ENCODE measurements at places on chromosomes 2 and 18.

- DNase-seq = no peak
Measured at GRCh38 chr2:126808929-126809328, 89.8 kb upstream of the TEX51 start.

DNA sequence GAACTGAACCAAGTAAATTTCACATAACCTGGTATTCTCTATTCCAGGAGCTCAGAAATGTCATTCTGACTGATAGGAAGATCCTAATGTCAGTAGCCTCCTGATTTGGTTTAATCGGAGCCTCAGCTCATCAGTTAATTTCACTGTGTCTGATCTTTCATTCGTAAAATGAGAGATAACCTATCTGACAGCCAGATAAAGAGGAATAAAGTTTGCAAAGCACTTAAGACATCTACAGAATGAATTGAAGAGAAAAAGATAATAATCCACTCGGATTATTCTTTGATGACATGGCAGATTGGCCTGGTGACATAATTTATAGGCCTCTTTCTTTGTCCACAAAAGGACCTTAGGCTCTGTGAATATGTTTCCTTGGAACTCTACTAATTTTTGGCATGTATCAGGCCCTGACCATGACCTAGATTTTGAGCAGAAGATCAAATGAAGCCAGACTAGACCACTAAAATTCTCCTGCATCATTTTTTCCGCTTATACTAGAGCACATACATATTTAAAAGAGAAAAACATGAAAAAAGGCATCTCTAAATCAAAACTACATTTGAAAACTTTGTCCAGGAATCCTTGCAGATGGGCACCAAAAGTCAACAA lies 312.4 kb downstream of the MTX2 start:
- no peak for DNase-seq

DNA sequence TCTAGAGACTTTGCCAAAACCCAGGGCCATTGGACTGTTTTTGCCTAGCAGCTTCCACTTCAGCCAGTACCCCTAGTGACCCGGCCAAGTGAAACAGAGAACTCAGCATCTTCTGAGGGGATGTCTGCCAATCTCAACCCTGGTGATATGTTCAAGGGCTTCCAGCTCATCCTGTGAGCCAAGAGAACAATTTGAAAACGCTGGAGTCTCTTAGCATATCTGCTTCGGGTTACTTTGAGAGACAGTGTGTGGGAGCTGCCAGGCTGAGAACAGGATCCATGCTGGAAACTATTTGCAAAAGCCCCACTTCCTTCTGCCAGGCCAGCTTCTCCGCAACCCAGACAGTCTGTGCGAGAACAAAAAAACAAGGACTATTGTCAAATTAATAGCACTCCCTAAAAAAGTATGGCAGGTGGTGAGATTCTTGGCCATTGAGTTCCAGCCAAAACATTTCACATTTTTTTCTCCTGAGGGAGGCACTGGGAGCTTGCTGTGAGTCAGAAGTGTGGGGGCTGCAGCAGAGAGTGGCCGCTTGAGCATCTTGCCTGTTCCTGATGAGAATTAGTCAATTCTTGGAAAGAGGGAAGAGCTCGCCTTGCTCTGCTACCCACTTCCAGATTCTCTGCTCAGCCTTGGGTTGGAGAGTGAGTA lies 395.6 kb upstream of the TRIB2 start:
- no peak for DNase-seq

DNA sequence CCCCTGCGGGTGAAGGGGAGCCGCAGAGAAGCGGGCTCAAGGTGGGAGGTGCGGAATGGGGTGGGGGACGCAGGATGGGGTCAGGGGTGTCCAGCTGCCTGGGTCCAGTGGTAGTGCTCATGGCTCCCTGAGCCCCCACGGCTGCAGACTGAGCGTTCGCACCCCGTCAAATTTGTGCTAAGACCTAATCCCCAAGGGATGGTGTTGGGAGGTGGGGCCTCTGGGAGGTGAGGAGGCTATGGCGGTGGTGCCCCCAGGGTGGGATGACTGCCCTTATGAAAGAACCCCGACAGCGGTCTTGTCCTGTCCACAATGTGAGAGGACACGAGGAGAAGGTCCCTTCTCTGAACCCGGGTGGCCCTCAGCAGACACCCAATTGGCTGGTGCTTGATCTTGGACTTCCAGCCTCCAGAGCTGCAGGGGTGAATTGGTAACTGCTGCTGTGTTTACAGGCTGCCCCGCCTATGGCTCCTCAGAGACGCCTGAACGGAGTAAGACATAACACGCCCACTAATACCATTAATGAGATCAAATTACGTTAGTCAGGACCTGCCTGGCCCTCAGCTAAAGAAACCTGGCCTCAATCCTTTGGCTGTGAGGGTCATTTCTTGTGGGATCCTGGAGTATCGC lies 42.6 kb downstream of the PXDN start:
- no peak for DNase-seq

- no peak for DNase-seq
Measured at GRCh38 chr2:241961454-241961853, 91.9 kb downstream of the RTP5 start.

DNA sequence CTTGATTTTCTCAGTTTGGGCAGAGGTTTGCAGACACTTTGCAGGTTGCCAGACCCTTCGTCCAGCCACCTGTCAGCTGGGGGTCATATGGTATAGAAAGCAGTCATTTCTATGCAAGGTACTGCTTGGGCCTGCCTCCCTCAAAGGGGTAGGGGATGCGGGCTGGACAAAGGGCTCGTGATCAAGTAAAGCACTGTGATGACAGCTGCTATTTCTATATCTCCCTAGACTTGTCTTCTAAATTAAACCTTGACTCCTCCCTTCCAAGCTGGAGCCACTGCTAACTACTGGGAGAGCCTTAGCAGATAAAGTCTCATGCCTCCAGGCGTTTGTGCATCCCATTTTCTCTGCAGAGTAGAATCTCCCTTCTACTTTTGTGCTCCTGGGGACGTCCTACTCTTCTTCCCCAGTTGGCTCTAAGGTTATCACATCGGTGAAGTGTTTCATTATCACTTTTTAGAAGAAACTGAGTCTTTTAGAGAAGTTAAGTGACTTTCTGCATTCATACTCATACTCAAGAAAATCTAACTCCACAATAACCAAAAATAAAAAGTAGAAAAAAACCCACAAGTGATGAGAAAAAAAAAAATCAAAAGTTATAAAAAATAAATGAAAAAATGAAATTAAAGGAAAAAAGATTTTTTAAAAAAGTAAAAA lies 710 bp upstream of the XRCC5 start:
- DNase-seq = no peak

DNA sequence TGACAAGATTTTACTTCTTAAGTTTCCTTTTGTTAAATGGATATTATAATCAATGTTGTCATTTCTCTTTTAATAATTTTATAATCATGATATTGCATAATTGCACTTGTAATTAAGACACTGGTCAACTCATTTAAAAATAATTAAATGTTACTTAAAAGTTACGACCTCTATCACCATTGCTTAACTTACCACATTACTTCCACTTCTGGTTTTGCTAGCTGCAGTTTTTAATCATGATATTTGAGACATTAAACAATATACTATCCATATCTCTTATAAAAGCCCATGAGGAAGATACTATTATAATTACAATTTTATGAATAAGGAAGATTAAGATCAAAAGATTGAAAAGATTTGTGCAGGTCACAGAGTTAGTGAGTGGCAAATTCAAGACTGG lies 502.0 kb downstream of the RNF144A start:
- no peak for DNase-seq

- no peak for DNase-seq
Measured at GRCh38 chr2:170298861-170299429, 121.0 kb downstream of the MYO3B start.

DNA sequence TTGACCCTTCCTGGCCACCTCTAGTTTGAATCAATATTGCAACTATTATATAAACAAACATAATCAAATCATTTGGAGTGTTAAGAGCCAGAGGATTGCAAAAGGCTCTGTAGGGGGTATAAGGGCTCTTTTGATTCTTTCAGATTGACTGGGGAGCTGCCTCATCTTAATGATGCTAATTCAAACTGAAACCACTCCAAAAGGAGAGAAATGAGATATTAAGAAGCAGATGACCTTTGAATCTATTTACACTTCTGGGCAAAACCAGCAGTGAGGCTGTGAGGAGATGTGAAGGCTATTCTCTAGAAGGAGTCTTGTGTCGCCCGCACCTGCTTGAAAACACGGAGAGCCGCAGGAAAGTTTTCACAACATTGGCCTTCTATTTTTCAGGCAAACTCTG lies 311.2 kb upstream of the CRIM1 start:
- DNase-seq = no peak

DNA sequence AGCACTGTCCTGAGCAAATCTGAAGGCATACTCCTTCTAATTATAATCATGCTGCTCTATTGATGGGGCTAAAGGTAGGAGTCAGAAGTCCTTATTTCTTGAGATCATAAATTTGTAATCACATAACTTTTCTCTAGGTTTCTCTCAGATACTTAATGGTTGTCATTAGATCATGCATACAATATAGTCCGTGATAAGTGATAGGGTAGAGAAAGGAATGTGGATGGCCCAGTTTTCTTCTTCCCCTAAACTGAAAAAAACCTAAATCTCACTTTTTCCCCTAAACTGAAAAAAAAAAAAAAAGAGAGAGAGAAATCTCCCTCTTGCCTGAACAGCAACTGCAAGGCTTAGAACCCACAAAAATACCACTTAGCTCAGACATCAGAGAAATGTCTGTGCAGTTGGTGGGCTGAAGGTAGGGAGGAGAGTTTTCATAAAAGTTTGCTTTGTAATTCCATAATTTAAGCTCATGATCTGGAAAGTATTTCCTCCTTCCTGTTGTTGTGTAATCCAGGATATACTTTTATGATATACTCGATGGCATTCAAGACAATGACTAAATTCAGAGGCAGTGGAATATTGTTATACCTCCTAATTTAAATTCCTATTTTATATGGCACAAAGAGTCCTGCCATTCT lies 79.3 kb upstream of the ITPRID2 start:
- DNase-seq = no peak

- DNase-seq = no peak
Measured at GRCh38 chr18:42477267-42477666, 522.2 kb downstream of the PIK3C3 start.

DNA sequence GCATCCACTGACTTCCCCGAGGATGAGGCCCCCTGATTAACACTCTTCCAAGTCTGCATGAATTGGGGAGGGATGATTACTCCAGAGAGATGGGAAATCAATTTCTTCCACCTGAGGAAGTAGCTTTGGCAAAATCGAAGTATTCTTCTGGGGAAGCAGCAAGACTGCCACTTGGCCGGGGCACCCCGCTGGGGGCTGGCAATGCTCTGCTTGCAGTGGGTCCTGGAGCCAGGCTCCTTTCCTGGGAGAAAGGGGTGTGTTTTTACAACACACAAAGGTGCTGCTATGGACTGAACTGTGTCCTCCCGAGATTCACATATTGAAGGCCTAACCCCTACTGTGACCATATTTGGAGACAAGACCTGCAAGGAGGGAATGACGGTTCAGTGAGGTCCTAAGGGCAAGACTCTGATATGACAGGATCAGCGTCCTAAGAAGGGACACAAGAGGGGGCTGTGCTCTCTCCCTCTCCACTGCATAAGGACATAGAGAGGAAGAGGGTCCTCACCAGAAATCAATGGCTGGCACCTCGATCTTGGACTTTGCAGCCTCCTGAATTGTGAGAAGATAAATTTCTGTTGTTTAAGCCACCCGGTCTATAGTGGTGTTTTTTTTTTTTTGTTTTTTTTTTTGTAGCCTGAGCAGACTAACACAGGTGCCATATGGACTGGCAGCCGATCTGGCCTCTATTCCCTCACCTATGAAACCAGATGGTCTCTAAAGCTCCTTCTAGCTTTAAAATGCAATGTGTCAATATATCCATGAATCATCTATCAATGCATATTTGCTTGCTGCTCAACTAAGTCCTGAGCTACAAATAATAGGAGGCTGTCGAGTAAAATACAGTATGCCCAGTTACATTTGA lies 3.6 kb upstream of the SMARCAL1 start:
- no peak for DNase-seq

- no peak for DNase-seq
Measured at GRCh38 chr2:188388831-188389230, 97.2 kb downstream of the GULP1 start.

GRCh38 chr2:170895023-170895757 lies 33.9 kb upstream of the GORASP2 start:
- DNase-seq = no peak

DNA sequence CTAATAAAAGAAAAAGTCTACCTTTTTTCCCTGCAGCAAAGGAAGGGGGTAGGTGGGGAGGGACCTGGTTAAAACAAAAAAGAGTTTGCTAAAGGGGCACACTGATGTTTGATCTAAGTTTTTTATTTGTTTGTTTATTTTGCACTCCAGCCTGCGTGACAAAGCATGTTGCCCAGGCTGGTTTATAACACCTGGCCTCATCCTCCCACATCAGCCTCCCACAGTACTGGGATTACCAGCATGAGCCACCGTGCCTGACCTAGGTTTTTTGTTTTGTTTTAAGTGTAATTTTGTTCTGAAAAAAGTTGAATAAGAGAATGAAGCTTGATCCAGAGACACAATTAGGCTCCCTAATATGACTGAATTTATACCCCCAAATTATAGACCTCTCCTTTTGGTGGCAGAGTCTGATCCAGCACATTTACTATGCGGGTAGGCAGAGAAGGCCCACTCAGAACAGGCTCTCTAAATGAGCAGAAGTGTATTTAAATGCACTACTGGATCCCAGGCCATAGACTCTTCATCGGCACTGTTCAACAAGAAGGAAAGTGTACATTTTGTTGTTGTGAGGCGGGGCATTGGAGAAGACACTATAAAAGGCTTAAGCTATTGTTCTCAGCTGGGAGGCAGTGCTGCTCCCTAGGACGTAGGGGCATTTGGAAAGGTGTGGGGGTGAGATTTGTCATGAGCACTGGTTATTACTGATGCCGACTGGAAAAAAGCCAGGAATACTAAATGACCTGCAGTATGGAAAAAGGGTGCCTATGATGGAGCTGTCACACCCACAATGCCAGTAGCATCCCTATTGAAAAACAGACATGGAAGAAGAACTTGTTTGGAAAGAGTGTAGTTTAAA lies 32.4 kb downstream of the MRPS9 start:
- no peak for DNase-seq

DNA sequence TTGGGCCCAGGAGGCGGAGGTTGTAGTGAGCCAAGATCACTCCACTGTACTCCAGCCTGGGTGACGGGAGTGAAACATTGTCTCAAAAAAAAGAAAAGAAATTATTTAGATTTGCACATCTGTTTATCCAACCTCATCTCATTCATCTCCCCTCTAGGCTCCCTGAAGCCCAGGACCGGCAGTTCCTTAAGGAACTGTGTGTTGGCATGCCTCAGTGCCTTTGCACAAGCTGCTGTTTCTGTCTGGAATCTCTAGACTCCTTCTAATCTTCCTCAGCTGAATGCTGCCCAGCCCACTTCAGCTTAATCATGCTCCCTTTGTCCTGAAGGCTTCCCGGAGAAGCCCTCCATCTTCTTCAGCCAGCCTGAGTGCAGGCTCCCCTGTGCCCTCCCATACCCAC lies 10.9 kb upstream of the RFX8 start:
- no peak for DNase-seq

GRCh38 chr2:72178551-72178950 lies 30.9 kb upstream of the CYP26B1 start:
- DNase-seq = no peak

- no peak for DNase-seq
Measured at GRCh38 chr2:219291910-219292490, 12.8 kb downstream of the DNAJB2 start.

- no peak for DNase-seq
Measured at GRCh38 chr18:48832938-48833700, 117.6 kb downstream of the SMAD7 start.

GRCh38 chr2:188966728-188967440 lies 7.3 kb upstream of the COL3A1 start:
- DNase-seq = no peak

GRCh38 chr18:63783394-63783793 lies 8.2 kb downstream of the SERPINB7 start:
- DNase-seq = no peak

Data from activated naive CD4-positive, alpha-beta T cell (primary cell).